NCI-H1092 treated with DMSO at 0.1 percent for 48 hours (cell line): ENCODE measurements at places on chromosomes 16 and 17.

- no peak for DNase-seq
These were observed 18.5 kb downstream of the FLYWCH1 start for GRCh38 chr16:2930236-2930635.

DNA sequence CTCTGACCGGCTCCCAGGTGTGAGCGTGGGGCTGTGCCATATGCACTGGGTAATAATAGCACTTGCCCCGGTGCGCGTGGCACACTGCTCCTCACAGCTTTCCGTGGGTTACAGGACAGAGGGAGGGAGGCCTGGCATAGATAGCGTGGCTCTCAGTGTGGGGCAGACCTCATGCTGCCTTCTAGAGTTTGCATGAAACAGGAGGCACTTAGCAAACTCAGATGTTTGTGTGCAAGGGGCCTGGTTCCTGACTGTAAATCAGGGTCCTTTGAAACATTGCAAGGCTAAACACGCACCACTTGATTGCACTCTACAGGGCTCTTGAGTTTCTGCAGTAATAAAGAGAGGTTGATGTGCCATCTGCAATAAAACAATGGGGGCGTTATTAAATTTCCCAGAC is 101.7 kb downstream of the RPTOR start:
- DNase-seq, result peak; percentile 79

GRCh38 chr16:65763640-65764305 is 602.7 kb upstream of the CDH5 start:
- no peak for DNase-seq

DNA sequence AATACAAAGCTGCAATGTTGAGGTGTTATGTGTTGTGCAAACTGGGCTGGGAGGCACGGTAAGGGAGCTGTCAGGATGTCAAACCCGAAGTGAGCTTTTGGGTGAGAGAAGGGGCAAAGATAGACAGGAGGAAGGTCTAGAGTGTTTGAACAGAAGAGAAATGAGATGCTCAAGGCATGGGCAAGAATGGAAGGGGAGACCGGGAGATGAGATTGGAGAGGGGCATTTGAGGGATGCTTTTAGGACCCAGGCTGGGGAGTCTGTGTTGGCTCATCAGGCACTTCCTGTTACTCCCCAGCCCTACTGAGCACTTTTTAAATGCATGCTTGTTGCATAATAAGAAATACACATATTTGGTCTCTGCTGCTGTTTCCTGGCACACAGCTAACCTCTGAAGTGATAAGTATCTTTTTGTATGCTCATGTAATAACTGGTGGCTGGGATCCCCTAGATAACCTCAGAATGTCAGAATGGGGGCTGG is 13.7 kb downstream of the UNC45B start:
- DNase-seq, result no peak

- DNase-seq, result no peak
These were observed 2.3 kb upstream of the CCL3 start for GRCh38 chr17:36092230-36092629.

DNA sequence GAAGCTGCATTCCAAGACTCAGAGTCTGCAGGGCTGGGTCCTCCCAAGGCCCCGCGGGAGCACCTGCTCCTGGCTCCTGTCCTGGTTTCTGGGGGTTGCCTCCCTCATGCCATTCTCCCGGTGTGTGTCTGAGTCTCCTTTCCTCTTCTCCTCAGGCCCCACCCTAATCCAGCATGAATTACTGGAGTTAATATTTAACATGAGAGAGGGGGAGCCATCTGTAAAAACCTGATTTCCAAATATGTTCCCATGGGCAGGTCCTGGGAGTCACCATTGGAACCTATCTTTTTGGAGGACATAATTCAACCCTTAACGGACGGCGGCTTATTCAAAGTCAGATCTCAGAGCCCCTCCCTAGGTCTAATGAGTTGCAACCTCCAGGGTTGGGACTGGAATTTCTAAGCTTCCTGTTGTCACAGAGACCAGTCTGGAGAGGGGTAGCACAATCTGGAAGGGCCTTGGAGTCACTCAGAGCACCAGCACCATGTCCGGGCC is 5.4 kb downstream of the C17orf99 start:
- no peak for DNase-seq

DNA sequence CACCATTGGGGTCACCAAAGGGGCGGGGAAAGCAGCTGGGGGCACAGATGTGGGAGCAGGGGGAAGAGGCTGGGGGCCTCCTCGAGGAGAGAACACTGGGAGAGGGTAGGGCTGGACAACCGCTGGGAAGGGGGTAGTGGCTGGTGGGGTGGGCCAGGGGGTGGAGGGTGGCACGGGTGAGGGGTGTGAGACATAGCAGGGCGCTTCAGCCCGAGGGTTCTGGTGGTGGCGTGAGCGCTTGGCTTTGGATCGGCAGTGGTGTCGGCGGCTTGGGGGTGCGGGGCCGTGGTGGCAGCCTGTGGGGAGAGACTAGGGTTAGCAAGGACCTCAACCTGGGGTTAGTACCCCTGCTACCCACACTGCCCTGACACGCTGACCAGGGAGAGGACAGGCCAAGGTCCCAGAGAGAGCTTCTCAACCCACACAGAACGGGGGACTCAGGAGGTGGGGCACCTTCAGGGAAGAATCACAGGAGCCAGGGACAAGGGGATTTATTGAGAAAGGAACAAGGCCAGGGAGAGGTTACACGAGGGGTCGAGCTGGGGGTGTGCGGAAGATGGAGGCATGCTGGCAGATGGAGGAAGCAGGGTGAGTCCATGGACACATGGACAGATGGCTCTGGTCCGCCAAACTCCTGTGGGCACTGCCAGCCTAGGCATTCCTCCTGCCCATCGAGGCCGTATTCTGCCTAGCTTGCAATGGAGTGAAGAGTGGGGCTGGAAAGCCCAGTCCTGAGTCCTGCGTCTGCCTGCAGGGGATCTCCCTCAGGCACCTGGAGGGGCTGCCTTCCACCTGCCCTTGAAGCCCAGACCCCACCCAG is 8.4 kb downstream of the PER1 start:
- DNase-seq, result no peak

- peak; percentile 88 for DNase-seq
These were observed 4.1 kb downstream of the ACE start for GRCh38 chr17:63480826-63481487.

DNA sequence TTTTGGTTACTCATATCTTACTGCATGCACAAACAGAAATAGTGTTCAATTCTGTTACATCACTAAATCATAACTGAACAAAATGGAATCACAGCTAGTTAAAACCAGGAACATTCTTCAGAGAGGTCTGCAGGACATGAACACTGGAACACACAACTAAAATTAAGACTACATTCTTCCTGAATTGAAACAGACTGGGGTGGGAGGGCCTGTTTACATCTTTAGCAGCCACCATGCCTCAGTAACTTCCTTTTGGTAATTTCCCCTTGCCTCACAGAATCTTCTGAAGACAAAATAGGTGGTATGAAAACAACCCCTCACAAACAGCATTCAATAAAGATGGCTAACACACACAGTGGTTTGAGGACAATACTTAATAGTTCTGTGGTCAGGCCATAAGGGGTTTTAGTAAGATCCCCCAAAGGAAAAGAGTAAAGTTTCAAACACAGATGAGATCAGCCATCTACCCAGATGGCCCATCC is 6.5 kb downstream of the MARF1 start:
- DNase-seq, result no peak

GRCh38 chr17:27630607-27631410 is at the start of gene LGALS9:
TSS of gene LGALS9 (plus strand) at chr17:27631188. CDS start at chr17:27631266, 78 bp downstream.
- no peak for DNase-seq

GRCh38 chr17:4852567-4853207 is 19.5 kb downstream of the MINK1 start:
- no peak for DNase-seq

DNA sequence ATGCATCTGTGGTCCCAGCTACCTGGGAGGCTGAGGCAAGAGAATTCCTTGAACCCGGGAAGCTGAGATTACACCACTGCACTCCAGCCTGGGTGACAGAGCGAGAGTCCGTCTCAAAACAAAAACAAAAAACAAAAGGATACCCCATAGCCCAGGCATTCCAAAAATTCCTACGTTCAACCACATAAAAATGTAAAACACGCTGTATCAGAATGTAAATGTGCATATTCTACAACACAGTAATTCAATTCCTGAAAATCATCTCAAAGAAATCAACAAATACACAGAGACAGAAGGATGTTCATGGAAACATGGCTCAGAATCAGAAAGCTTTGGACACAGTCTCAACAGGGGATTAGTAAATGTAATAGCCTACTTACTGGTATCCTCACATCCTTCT is 33.0 kb downstream of the COG7 start:
- DNase-seq, result no peak
